ENCODE measurements at places on chromosomes 16 and 17.

DNA sequence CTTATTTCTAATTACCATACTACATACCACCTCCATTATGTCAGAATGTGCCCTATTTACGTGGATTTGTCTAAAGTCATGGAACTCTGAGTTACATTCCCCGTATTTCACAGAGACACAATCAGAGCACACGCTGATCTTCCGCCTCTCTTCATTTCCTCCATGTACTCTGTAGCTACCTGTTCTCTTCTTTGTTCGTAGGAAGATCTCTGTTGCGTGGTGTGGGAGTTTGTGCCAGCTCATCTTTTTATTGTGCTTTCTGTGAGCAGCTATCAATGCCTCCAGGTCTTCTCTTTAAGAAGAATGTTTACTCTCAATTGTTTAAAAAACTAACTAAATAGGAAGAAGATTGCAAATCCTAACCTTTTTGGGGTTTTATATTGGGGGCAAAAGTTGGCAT lies 26.9 kb downstream of the NLRC5 start:
- DNase-seq, result no peak

DNA sequence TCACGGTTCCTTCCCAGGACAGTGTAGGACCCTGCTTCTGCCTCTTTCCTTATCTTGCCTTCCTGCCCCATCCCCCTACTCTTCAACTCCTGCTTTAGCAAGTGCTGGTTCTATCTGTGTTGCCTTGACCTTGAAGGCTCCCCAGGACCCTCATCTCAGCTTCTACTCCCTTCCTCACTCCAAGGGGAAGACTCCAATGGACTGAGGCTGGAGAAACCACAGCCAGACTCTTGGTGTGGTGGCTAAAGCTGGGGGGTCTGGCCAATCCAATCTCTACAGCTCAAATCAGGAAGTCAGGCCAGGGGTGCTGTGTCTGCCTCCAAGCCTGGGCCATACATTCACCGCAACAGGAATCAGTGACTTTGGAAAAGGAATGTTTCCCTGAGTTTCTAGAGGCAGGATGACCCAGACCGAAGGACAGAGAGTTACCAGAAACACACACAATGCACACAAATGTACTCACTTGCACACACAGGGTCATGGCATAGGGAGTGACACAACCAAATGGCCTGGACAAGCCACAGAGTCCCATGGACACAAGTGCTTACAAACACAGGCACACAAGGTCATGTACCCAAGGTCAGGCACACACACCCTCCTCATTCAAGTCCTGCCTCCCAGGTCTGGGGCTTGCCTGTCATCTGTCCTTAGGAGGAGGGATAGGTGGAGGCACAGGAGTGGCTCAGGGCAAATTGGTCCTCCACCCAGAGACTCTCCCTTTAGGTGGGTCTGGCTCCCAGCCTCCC lies 1.7 kb upstream of the HSD11B2 start:
- DNase-seq, result no peak

DNA sequence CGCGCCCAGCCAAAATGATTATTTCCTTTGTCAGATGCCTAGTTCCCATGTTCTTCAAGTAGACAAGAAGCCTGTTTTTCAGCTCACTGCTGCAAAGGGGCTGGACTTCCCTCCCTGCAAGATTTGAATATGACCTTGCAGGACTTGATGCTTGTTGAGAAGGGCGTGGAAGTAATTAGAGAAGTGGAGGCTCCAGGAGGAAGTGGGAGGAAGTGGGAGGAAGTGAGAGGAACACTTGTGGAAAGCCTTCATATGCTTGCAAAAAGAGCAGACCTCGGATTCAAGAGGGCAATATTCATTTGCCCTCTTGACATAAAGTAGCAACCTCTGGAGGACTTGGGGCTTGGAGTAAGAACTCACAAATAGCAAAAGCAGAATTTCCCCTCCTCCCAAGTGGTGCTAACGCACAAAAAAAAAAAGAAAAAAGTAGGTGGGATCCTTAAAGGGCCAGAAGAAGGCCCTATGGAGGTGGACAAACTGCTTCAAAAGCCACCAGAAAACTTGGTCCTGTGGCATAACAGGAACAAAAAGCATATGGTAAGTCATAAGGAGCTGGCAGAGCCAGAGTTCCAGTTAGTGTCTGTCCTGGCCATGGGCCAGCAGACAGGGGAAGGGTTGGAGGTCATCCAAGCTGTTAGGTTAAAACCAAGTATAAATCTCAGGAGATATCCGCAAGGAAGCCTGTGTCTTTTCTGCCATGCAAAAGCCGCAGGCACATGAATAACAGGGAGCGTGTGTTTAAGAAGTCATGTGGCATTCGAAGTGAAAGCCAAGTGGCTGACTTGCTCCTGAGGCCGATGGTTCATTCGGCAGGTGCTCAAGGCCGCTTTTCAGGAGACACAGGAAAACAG lies 20.6 kb upstream of the PRKAR1A start:
- DNase-seq, result no peak

GRCh38 chr17:78781104-78781892 lies 775 bp downstream of the CYTH1 start:
- DNase-seq, result no peak

DNA sequence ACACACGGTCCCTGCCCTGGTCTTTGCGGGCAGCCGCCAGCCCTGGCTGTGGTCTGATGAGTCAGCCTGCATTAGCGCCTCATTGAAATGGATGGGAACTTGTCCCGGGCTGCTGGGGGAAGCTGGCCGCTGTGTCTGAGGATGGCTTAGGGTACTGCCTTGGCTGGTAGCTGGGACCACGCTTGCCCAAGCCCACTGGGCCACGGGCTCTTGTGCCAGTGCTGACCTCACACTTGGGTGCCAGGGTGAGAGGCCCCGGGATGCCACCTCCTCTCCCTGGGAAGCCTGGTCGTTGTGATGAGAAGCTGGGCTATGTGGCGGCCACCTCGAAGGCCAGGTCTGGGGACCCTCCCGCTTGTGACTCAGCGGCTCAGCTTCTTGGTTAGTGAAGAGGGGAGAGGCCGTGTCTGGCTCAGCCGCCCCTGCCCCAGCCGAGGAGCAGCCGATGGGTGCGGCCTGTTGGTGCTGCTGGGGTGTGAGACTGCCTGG lies 10.7 kb downstream of the CACNA1H start:
- no peak for DNase-seq

GRCh38 chr16:67959536-67960329 lies 8.7 kb downstream of the SLC12A4 start:
- DNase-seq, result no peak

GRCh38 chr17:51608251-51608933 lies 348.0 kb downstream of the UTP18 start:
- no peak for DNase-seq

DNA sequence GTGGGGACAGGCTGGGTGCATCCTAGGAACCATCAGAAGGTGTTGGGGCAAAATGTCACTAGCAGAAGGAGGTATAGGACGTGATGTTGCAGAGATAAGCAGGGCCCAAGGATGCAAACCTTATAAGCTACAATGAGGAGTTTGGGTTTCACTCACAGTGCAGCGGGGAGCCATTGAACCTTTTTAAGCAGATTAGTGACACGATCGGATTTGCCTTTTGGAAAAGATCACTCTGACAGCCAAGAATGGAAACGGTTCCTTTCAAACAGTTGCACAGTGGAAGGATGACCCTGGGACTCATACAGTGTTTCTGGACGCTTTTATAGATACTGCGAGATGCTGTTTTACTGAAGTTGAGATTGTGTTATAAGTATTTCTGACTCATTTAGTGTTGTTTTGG lies 131.8 kb upstream of the CACNG3 start:
- no peak for DNase-seq

- DNase-seq, result no peak
Measured at GRCh38 chr16:71769222-71769621, 39.4 kb downstream of the AP1G1 start.

- DNase-seq, result no peak
Measured at GRCh38 chr17:35127751-35128514, 6.5 kb downstream of the FNDC8 start.

DNA sequence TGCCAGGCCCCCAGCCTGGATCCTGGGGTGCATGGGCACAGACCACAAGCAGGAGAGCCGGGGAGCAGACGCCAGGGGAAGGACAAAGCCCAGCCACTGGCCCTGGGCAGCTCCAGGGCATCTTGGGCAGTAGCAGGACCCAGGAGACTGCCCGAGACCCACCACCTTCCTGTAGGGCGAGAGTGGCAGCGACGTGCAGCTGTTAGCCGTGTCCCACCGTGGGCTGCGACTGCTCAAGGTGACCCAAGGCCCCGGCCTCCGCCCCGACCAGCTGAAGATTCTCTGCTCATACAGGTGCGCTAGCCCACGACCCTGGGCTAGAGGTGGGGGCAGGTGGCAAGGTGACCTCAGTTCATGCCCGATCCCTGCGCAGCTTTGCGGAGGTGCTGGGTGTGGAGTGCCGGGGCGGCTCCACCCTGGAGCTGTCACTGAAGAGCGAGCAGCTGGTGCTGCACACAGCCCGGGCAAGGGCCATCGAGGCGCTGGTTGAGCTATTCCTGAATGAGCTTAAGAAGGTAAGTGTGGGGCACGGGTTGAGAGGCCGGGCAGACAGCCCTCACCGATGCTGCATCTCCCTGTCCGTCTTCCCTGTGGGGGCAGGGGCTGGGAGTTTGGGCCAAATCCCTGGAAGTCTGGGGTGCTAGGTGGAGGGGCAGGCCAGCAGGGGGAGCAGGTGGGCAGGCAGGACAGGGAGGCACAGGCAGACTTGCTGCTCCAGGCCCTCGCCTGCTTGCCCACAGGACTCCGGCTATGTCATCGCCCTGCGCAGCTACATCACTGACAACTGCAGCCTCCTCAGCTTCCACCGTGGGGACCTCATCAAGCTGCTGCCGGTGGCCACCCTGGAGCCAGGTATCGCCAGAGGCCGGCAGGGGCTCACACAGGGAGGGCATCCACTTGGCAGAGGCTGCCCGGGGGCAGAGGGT lies 13.5 kb upstream of the SMIM5 start:
- DNase-seq, result no peak

DNA sequence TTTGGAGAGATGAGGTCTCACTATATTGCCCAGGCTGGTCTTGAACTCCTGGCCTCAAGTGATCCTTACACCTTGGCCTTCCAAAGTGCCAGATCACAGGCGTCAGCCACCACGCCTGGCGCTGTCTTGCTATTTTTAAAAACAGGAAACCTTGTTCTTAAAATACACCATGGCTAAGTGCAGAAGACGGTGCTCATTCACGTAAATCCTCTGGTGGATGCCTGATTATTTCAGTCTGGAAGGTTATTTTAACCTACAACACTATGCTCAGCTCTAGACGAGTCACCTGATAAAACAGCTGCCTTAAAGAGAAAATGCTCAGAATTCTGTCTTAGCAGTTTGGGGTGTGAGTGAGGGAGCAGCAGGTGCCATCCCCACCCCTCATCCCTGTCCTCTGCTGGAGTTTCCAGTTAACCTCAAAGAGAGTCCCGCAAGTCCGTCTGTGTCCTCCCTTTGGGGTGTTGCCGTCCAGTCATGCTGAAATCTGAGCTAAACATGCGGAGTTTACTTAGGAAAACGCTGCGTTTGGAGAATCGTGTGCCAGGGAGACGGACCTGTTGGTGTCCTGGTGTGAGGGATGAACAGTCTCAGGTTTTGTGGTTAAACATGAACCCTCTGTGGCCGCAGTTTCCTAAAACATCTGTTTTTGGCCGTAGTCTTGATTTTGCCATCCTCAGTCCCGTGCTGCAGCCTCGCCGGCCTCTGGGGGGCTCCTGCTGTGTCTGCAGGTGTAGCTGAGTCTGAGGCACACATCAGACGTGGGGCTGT lies 17.1 kb downstream of the SPG7 start:
- no peak for DNase-seq

- DNase-seq, result no peak
Measured at GRCh38 chr16:64762211-64762610, 359.7 kb downstream of the CDH11 start.

DNA sequence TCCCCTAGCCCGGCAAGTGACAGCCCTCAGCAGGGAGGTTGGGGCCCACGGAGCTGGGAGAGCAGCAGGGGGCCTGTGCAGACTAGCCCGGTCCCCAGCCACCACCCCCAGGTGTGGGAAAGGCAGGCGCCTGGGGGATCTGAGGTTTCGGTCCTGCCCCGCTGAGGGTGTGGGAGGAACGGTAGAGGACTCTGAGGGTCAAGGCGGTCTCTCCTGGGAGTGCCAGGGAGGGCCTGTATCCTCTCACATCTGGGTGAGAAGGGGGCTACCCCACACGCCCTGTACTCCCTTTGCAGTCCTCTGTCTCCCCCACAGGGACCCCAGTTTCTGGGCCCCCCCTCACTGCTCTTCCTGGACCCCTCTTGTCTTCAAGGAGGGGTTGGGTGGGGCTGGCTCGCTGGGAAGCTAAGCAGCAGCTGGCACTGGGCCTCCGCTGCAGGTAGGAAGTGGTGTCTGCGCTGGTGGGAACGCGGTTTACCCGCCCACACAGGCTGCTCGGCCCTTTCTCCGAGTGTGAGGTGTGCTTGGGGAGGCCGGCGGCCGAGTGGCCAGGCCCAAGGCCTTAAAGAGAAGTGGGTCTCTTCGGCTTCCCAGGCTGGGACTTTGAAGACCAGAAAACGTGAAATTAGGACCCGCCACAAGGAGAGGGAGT lies 15.4 kb downstream of the CD7 start:
- DNase-seq, result no peak

DNA sequence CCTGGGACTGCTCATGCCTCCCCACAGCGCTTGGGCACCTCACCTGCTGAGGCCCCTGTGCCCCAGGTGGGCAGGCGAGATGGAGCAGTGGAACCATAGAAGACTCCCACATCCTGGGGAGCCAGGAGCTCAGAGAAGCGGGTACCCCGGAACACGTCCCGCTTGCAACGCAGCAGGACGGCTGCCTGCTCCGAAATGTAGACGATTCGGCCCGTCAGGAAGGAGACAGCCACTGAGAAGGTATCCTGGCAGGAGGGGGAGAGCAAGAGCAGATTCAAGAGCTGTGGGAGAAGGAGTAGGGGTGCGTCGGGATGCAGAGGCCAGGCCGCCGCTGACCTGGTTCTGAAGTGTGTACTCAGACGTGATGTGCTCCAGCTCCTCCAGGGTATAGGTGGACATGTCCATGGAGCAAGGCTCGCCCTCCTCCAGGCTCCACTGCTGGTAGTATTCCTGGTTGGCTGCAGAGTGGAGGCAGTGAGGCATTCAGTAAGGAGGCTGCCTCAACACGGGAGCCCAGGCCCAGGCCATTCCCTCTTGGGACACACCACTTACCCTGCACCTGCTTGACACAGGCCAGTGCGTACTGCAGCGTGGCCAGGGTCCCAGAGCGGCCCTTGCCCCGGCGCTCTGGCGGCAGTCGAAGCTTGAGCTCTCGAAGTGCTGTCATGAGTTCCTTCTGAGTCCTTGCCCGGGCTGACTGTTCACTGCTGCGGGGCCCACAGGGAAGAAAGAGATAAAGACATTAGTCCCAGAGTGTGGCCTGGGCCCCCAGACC lies 2.6 kb downstream of the PER1 start:
- no peak for DNase-seq

GRCh38 chr16:71340406-71340805 lies 18.1 kb upstream of the CALB2 start:
- no peak for DNase-seq

GRCh38 chr17:29112771-29113295 lies 67.4 kb downstream of the MYO18A start:
- no peak for DNase-seq

GRCh38 chr16:84597528-84597896 lies 20.4 kb downstream of the COTL1 start:
- DNase-seq, result no peak
